ENCODE measurements at places on chromosomes 7 and 10. TPM values are rescaled to one million over a fixed set of nuclear protein-coding genes. Genes with fewer than 3 reads are reported as not detected.

DNA sequence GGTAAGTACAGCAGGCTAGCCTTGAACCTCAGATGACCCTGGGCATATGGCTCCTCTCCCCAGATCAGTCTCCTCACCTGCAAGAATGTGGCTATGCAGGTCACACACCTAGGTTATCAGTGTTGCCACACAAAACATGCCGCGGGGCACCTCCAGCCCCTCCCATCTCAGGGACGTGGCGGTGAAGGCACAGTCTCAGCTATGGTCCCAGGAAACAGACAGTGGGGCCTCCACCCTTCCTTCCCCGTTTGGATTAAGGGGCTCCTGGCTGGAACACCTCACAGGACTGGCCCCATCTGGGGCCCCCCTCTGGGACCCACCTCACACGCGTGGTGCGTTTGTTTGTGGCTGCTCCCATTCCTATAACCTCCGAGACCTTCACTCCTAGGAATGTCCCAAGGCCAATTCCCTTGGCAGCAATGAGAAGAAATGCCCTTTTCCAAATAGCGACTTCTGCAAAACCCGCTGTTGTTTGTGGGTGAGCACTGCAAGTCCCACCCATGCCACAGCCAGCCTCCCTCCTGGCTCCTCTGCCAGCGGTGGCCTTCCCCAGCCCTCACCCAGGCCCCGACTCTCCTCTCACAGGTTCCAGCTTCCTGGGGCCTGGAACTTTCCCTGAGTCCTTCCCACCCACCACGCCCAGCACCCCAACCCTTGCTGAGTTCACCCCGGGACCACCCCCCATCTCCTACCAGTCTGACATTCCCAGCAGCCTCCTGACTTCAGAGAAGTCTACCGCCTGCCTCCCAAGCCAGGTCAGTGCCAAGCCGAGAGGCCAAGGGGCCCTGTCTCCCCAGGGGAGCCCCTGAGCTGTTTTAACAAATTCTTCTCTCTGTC is 17.1 kb downstream of the ZMIZ2 start:
- DNase-seq = no peak

DNA sequence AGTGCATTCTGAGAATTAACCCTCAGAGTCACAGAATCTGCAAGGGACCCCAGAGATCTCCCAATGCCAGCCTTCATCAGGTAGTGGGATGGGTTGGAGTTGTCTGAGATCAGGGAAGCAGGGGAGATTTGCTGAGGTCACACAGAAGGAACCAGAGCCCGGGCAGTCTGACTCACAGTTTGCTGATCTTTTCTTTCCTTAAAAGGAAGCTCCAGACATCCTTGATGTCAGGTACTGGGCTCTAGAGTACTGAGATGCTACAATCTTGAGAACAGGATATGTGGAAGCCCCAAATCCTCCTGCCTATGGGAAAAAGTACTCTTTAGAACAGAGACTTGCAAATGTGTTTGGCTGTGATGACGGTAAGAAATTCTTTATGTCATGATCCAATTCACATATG is 706 bp downstream of the TBATA start:
- DNase-seq = no peak

- no peak for DNase-seq
Observed at GRCh38 chr10:17116193-17116592, 13.4 kb downstream of the CUBN start.

DNA sequence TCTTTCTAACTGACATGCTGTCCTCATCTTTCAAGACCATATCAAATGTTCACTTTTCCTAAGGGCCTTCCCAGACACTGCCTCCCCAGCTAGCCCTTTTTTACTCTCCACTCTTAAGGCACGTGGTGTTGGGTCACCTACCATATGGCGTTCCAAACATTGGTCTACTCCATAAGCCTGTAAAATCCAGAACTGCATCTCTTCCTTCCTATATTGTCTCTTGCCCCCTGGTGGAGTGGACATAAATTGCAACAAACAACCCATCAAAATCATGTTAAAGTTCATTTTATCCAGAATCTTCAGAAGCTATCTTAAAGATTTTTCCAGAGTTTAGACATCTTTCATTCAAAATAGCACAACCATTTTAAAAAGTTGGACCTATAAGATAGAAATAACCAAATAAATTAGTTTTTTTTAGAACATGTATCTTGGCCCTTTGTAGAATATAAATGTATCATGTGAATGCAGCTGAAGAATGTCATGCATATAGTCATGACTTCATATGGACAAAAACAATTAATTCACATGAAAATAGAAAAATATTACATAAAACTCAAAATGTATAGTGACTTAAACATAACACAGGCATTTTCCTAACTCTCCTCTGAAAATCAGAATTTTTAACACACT is 180.6 kb upstream of the CHRM2 start:
- no peak for DNase-seq

GRCh38 chr10:1274111-1274661 is 218.0 kb downstream of the WDR37 start:
- no peak for DNase-seq

- no peak for DNase-seq
Observed at GRCh38 chr10:120205368-120206018, 251.5 kb upstream of the PLPP4 start.

GRCh38 chr10:78465431-78465830 is 431.8 kb downstream of the RPS24 start:
- DNase-seq = no peak

- no peak for DNase-seq
Observed at GRCh38 chr10:24911029-24911428, 41.4 kb downstream of the PRTFDC1 start.

GRCh38 chr10:112802411-112803022 is 147.5 kb upstream of the TCF7L2 start:
- DNase-seq = peak; percentile 55

- no peak for DNase-seq
Observed at GRCh38 chr7:50852901-50853300, 70.2 kb upstream of the GRB10 start.

The NKX1-2 gene
- polyA plus RNA-seq = not detected

The ANKRD61 gene
- 3.1 TPM for polyA plus RNA-seq

The SUFU gene
- polyA plus RNA-seq = 24.7 TPM

The UPK3BL1 gene
- 15.2 TPM for polyA plus RNA-seq

The ABCC2 gene
- 1.2 TPM for polyA plus RNA-seq

The SCIN gene
- polyA plus RNA-seq = 5.8 TPM
